HFFc6 (cell line): ENCODE measurements at places on chromosomes 3 and 15. TPM values are rescaled to one million over a fixed set of nuclear protein-coding genes. Genes with fewer than 3 reads are reported as not detected.

GRCh38 chr3:106329521-106329920 is 460.7 kb upstream of the CBLB start:
- peaks cover 29% of the 10 kb centered on the region for H3K4me1 ChIP-seq
- no peak overlapping the region for H3K4me3 ChIP-seq
- H3K27ac ChIP-seq = no peak overlapping the region

DNA sequence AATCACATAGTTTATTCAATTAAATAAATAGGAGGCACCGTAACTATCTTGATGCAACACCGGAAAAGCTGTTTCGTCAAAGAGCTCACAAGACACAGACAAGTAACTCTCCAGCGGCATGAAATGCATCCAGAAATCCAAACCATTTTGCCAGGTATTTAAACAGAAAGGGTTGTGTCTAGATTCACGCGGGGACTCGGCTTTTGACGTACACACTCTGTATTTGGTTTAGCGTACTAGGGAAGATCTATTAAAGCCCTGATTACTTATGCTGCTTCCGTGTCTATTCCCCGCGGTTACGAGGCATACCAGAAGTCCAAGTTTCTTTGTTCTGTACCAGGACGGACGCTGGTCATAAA is 718 bp downstream of the BNIP2 start:
- peaks cover 10% of the 10 kb centered on the region; the same call in 1 of the 2 replicates for H3K36me3 ChIP-seq
- DNase-seq = peak; percentile 56
- H3K4me3 ChIP-seq = peak overlapping the region; percentile 96
- peaks cover 2% of the 10 kb centered on the region for H3K27me3 ChIP-seq
- H3K4me1 ChIP-seq = peaks cover 45% of the 10 kb centered on the region

GRCh38 chr3:40572588-40572987 is 47.8 kb downstream of the ZNF621 start:
- no peak overlapping the region for H3K27ac ChIP-seq
- DNase-seq = no peak
- peaks cover 2% of the 10 kb centered on the region for H3K27me3 ChIP-seq
- H3K36me3 ChIP-seq = no peaks in the 10 kb centered on the region

DNA sequence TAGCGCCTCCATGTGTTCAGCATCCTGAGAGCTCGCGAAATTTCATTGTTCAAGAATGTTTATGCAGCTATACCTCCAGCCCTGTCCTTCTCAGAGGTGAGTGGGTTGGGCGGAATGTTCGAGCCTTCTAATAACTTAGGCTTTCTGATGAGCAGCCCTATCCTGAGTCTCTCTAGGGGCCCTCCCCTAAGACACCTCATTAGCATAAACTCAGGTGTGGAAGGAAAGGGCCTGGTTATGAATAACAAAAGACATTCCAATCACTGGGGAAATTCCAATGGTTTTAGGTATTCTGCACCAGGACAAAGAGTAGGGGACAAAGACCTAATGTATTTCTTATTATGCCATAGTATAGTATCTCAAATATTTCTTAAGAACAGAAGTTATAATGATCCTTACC is 138.1 kb upstream of the PDZRN3 start:
- no peak overlapping the region for H3K4me3 ChIP-seq
- DNase-seq = no peak
- H3K27ac ChIP-seq = no peak overlapping the region
- no peaks in the 10 kb centered on the region for H3K36me3 ChIP-seq

GRCh38 chr15:74589826-74590225 is 25.8 kb upstream of the CLK3 start:
- H3K4me3 ChIP-seq = no peak overlapping the region
- H3K27ac ChIP-seq = peak overlapping the region; percentile 40; the same call in 1 of the 2 replicates
- DNase-seq = no peak
- no peaks in the 10 kb centered on the region; the same call in 1 of the 2 replicates for H3K27me3 ChIP-seq
- H3K4me1 ChIP-seq = peaks cover 14% of the 10 kb centered on the region

DNA sequence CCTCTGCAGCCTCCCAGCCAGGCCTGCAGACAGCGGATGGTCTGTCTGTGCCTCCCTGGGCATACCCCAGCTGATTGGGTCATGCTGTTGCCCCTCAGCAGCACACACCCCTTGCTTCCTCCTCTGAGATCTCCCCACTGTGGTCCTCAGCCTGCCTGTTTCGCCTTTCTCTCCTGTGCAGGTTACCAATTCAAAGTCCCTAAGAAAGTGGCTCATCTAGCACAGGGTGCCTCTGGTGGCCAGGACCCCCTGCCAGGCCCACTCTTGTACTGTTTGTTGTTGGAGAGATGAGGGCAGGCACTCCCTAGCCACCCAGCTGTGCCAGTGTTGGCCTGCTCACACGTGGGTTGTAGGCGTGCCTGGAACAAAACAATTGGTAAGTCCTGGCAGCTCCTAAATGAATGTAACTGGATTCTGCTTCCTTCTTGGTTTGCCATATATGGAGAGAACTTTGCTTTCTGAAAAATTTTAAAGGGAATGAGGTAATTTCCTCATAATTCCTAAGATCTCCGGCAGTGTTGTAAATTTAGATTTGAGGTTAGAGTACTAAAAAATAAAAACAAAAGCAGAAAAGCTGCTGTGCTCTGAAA is 213.2 kb upstream of the IL12A start:
- peaks cover 3% of the 10 kb centered on the region for H3K27me3 ChIP-seq
- peaks cover 48% of the 10 kb centered on the region for H3K36me3 ChIP-seq
- peaks cover 87% of the 10 kb centered on the region for H3K4me1 ChIP-seq
- DNase-seq = peak; percentile 61
- peak overlapping the region; percentile 62 for H3K4me3 ChIP-seq

DNA sequence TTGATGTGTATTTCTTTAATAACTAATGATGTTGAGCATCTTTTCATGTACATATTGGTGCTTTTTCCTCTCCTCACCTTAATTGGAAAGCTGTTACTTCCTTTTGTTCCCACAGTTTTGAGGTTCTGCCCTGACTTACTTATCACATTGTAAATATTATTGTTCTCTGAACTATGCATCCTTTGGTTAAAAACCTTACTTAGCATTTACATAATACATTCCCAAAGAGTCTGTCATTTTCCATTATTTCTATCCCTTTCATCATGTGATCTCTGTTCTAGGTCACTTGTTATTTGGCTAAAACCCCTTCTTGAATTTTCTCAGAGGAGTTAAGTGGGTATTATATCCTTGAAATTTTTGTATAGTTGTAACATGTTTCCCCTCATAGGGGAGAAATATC is 33.0 kb downstream of the SLC12A6 start:
- no peaks in the 10 kb centered on the region for H3K27me3 ChIP-seq
- peaks cover 16% of the 10 kb centered on the region for H3K4me1 ChIP-seq
- H3K4me3 ChIP-seq = no peak overlapping the region
- H3K36me3 ChIP-seq = no peaks in the 10 kb centered on the region
- no peak overlapping the region for H3K27ac ChIP-seq
- DNase-seq = peak; percentile 3

- no peaks in the 10 kb centered on the region for H3K36me3 ChIP-seq
- no peaks in the 10 kb centered on the region; the same call in 1 of the 2 replicates for H3K27me3 ChIP-seq
These were observed 116.4 kb downstream of the SENP2 start for GRCh38 chr3:185702262-185703225.

DNA sequence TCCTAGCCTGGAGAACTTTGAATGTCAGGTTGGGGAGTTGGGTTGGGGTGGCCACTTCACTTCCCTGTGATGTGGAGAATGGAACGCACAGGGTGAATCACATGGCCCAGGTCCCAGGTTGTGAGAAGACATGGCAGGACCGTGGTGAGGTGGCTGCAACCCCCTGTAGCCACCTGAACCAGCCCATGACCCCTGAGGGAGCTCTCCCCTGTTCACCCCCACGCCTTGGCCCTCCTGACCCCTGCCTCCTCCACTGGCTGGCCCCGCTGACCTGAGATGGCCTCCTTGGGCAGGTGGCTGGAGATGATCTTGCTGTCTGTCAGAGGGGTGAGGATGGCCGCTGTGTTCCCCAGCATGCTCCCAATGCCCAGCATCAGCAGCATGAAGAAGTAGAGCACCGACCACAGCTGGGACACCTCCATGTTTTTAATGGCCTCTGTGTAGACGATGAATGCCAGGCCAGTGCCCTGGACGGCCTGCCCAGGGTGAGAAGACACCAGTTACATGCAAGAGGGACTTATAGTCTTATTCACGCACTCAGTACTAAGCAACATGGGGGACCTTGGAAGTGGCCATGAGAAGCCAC is 31.0 kb downstream of the SLC6A20 start:
- DNase-seq = no peak
- H3K27ac ChIP-seq = no peak overlapping the region
- peaks cover 11% of the 10 kb centered on the region; the same call in 1 of the 2 replicates for H3K36me3 ChIP-seq

Gene XCR1
- not detected in 3 replicates for total RNA-seq

Gene CCR3
- not detected in 3 replicates for total RNA-seq

Gene GOLGA6L10
- 0.54 and 0.68 TPM in 2 replicates for total RNA-seq
